ENCODE measurements at places on chromosomes 1 and 21. TPM values are rescaled to one million over a fixed set of nuclear protein-coding genes. Genes with fewer than 3 reads are reported as not detected.
A peak's percentile ranks its signal among the peaks of the same experiment; 100 is the strongest.

GRCh38 chr1:209577346-209577745, 6.2 kb upstream of the CAMK1G start:
- no peak overlapping the region for H3K27ac ChIP-seq
- H3K4me1 ChIP-seq = no peaks in the 10 kb centered on the region
- H3K4me3 ChIP-seq = no peak overlapping the region
- H3K36me3 ChIP-seq = no peaks in the 10 kb centered on the region
- peaks cover 24% of the 10 kb centered on the region for H3K27me3 ChIP-seq

DNA sequence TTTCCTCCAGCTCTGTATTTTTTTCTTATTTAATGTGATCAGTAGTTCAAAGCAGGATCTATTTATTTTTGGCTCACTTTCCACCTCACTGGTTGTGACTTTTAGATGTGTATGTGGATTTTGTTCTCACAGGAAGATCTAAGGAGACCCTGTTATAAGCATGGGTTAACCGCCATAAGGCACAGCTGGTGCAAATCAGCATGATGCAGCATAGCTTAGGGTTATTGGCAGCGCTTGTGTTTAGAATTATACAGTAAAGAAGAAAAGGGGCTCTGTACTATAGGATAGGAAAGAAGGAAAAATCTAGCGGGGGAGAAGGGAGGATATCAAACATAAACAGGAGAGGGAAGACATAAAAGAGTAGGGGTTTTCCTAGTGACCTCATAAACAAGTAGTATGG, 26.9 kb upstream of the RGL1 start:
- no peaks in the 10 kb centered on the region for H3K36me3 ChIP-seq
- DNase-seq = no peak

Gene ZNF695
- not detected for total RNA-seq

DNA sequence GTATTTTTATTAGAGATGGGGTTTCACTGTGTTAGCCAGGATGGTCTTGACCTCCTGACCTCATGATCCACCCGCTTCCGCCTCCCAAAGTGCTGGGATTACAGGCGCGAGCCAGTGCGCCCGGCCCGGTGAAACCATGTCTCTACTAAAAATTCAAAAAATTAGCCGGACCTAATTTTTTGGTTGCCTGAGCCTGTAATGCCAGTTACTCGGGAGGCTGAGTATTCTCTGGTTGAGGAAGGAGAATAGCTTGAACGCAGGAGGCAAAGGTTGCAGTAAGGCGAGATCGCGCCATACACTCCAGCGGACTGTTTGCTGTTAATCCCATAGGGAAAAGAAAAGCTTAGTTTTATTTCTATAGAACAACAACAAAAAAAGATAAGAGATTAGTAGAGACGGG, 29.9 kb upstream of the HJV start:
- no peak for DNase-seq
- peak overlapping the region; percentile 72 for H3K4me3 ChIP-seq
- H3K4me1 ChIP-seq = peaks cover 5% of the 10 kb centered on the region
- peak overlapping the region; percentile 66 for H3K27ac ChIP-seq
- H3K36me3 ChIP-seq = no peaks in the 10 kb centered on the region
- H3K27me3 ChIP-seq = no peaks in the 10 kb centered on the region

Gene OR10Z1
- not detected for total RNA-seq

Gene GUCA2B
- total RNA-seq = not detected

DNA sequence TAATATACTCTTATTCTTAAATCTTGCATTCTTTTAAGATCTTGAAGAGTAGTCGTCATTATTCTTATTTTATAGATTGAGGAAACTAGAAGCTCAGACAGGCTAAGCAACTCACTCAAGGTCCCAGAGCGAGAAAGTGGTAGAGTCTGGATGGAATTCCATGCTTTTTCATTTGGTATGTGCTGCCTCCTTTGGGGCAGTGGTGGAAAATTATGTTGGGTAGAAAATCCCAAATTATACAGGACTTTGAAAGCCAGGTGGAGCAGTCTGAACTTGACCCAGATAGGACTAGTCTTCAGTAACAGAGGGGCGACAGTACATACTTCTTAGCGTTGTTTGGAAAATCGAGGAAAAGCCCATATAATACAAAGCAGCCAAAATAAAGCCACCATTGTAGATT, 205.6 kb downstream of the ATG4C start:
- H3K27ac ChIP-seq = no peak overlapping the region
- no peaks in the 10 kb centered on the region for H3K36me3 ChIP-seq
- DNase-seq = no peak
- H3K4me1 ChIP-seq = no peaks in the 10 kb centered on the region
- H3K27me3 ChIP-seq = peaks cover 3% of the 10 kb centered on the region

DNA sequence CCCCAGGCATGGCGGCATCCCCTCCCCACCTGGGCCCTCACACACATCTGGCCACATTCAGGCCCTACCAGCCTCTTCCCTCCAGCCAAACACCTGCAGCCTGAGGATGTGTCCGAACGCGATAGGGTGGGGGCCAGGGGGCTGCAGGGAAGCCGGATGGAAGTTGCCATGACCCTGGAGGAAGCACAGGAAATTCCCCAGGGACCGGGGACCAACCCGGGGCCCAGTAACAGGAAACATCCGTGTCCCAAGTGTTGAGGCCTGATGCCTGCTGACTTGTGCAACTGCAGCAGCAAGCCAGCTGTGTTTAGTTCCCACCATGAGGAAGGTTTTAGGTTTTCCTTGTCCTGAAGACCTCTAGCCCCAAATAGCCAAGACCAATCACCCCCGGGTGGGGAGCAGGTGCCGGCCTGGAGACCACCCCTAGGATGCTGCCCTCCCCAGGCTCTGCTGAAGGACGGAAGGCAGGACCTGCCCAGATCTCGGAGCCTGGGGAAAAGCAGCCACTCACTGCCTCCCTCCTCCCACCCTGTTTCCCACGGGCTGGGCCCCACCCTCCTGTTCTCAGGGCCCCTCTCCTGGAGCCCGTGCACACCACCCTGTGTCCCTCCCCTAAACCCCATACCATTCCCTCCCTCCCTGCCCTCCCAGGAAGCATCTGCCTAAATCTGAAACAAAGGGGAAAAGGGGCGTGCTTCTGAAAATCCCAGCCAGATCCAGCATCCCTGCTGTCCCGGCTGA, 29.8 kb downstream of the MEGF6 start:
- H3K27me3 ChIP-seq = no peaks in the 10 kb centered on the region
- DNase-seq = no peak
- no peak overlapping the region for H3K4me3 ChIP-seq

Gene C21orf58
- 5.2 TPM for total RNA-seq

Gene NT5C1A
- total RNA-seq = 0.47 TPM

GRCh38 chr1:119390526-119390925, 21.9 kb downstream of the HAO2 start:
- no peak overlapping the region for H3K4me3 ChIP-seq
- H3K4me1 ChIP-seq = no peaks in the 10 kb centered on the region
- H3K27ac ChIP-seq = no peak overlapping the region

DNA sequence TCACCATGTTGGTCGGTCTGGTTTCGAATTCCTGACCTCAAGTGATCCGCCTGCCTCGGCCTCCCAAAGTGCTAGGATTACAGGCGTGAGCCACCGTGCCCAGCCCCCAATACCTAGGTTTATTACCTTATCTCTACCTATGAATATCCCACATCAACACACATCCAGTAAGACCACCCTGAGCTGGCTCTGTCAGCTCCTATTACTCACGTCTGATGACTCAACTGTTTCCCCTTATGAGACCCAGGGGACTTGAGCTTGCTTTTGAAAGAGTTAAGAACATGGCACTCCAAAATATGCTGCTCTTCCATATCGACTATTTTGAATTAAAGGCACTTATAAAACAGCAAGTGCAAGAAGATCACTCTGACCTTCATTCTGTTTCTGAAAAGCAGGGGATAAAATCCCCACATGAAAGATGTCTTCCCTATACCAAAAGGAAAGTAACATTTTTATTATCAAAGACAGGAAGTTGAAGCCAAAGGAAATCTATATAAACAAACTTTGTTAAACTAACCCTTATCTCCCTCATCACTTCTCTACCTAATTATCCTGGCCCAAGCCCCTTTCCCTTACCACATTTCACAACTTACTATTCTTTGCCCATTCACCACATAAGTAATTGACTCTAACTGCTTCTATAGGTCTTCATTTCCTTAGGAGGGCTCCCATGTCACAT, 41.3 kb upstream of the OSBPL9 start:
- H3K4me3 ChIP-seq = no peak overlapping the region
- H3K36me3 ChIP-seq = no peaks in the 10 kb centered on the region
- no peak overlapping the region for H3K27ac ChIP-seq
- peaks cover 11% of the 10 kb centered on the region for H3K4me1 ChIP-seq

Gene PLXNA2
- 0.62 TPM for total RNA-seq

Gene SDC3
- 0.12 TPM for total RNA-seq
